ENCODE measurements at places on chromosomes 11 and 22.

DNA sequence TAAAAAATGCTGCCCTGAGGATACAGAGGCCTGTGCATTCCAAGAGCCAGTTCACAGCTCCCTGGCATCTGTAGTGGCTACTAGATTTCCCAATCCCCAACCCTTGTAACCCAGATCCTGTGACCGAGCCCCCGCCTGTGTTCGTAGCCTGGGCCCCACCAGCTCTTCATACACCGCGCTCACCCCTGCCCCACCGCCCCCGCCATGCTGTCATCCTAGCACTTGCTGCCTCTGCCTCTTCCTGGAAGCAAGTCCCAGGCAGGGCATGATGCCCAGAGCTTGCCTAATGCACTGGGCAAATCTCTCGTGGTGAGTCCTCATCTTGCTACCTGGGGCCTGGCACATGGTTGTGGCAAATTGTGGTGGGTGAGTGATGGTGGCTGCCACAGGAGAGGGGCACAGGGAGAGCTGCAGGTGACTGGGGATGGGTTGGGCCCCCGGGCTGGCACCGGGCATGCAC lies 7.1 kb downstream of the MGAT3 start:
- peak; percentile 24 for DNase-seq

GRCh38 chr11:46668480-46669085 lies 31.8 kb downstream of the ARHGAP1 start:
- no peak for DNase-seq

- DNase-seq = peak; percentile 75
These were observed at the start of gene HIPK3 for GRCh38 chr11:33257160-33257896. Gene HIPK3, plus strand, starts transcription at chr11:33257381.

DNA sequence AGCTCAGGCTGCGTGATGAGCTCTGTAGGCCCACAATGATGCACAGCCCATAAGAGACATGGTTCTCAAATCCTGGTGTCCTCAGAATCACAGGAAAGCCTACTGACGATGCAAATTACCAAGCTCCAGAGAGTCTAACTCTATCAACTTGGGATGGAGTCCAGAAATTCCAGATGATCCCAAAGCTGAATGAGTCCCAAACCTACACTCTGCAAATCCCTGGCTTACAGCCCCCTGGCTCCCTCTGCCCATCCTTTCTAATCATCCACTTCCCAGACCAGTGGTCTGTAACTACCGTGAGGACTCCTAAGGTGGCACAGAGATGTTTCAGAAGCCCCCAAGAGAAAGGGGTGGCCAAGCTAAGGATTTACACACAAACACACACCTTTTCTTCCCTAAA lies 13.5 kb downstream of the ARFGAP2 start:
- no peak for DNase-seq

- DNase-seq = no peak
These were observed 135.7 kb downstream of the ATXN10 start for GRCh38 chr22:45807156-45807915.

- DNase-seq = no peak
These were observed 772 bp downstream of the SLC25A45 start for GRCh38 chr11:65381716-65382032.

DNA sequence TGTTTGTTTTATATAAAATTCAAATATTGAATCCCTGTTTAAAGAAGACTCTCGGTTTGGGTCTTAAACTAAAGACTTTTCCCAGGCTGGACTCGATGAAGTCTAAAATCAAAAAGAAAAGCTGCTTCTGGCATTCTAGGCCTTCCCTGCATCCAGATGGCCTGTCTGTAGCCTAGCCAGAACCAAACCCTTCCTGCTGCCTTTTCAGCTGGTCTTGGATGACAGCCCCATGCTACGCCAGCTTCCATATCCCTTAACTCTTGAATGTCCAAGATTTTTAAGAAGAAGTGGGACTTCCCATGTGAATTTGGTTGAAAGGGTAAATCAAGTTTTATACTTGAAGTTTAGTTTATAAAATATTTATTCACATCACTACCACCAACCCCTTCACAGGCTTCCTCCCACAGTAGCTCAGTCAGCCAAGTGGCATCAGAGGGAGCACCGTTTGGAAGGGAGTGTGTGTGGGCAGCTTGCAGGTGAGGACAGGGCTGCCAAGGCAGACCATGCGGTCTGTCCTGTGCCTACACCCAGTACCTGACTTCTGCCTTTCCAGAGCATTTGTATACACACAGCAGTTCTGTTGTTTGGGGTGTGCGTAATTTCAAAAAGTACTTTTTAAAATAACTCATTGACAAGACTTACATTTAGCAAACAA lies 18.2 kb upstream of the PSMA1 start:
- no peak for DNase-seq

- DNase-seq = no peak
These were observed 37.4 kb downstream of the CSRP3 start for GRCh38 chr11:19164230-19164855.

- DNase-seq = no peak
These were observed 1.3 kb downstream of the LDLRAD3 start for GRCh38 chr11:35945137-35945518.

- DNase-seq = no peak
These were observed at the start of gene MUC5B for GRCh38 chr11:1222491-1223345. Gene MUC5B, plus strand, starts transcription at chr11:1223066. Its CDS starts 58 bp downstream, at chr11:1223124.

DNA sequence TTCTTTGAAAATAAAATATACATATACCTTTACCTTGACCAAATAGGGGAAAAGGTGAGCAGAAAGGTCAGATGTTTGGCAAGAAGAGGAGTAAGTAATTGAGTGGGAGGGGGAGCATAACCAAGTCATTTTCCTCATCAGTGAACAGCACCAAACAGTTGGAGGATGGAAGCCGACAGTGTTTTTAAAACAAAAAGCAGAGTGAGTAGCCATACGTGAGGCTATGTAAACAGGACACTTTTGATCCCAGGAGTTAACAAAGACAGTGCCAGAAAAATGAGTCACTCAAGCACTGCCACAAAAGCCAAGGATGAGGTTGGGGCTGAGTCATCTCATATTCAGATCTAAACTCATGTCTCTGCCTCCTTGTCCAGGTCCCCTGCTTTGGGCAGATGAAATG lies 734.7 kb downstream of the KCNA4 start:
- DNase-seq = peak; percentile 88

- DNase-seq = no peak
These were observed 62.4 kb upstream of the CD5 start for GRCh38 chr11:61039916-61040315.

GRCh38 chr22:29115682-29116288 lies 43.0 kb downstream of the KREMEN1 start:
- no peak for DNase-seq

DNA sequence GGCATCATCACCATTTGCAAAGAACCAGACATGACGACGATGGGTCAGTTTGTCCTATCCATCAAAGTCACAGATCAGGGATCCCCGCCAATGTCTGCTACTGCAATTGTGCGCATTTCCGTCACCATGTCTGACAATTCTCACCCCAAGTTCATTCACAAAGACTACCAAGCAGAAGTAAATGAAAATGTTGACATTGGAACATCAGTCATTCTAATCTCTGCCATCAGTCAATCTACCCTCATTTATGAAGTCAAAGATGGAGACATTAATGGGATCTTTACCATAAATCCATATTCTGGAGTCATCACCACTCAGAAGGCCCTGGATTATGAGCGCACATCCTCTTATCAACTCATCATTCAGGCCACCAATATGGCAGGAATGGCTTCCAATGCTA lies 171.6 kb upstream of the MTNR1B start:
- no peak for DNase-seq

GRCh38 chr22:30574997-30575671 lies 669 bp upstream of the GAL3ST1 start:
- peak; percentile 88 for DNase-seq

DNA sequence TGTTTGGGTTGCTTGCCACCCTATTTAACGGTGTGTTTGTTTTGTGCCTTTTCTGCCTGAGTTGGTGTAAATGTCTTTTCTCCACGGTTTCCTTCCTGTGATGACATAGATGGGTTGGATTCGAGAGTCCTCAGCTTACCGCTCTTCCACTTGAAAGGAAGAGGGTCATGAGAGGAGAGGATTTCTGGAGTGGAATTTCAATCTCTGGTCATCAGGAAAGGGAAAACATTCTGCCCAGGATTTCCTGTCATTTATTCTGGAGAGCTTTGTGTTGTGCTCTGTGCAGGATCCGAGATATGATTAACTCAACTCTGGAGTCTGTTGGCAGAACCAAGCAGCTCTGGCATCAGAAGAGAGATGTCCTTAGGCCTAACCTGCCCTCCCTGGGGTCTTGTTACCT lies 605.2 kb downstream of the NTM start:
- no peak for DNase-seq

- DNase-seq = no peak
These were observed 5.4 kb downstream of the FREY1 start for GRCh38 chr11:45901626-45902025.

DNA sequence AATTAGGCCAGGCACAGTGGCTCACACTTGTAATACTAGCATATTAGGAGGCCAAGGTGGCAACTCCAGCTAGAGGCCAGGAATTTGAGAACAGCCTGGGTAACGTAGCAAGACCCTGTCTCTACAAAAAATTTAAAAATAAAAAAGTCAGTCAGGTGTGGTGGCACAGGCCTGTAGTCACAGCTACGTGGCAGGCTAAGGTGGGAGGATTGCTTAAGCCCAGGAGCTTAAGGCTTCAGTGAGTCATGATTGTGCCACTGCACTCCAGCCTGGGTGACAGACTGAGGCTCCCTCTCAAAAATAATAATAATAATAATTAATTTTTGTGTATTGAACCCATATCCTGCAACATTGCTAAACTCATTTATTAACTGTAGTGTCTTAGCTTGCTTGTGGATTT lies 15.3 kb upstream of the TRIM29 start:
- no peak for DNase-seq

- DNase-seq = no peak
These were observed 133.4 kb downstream of the CCDC34 start for GRCh38 chr11:27229511-27230191.

DNA sequence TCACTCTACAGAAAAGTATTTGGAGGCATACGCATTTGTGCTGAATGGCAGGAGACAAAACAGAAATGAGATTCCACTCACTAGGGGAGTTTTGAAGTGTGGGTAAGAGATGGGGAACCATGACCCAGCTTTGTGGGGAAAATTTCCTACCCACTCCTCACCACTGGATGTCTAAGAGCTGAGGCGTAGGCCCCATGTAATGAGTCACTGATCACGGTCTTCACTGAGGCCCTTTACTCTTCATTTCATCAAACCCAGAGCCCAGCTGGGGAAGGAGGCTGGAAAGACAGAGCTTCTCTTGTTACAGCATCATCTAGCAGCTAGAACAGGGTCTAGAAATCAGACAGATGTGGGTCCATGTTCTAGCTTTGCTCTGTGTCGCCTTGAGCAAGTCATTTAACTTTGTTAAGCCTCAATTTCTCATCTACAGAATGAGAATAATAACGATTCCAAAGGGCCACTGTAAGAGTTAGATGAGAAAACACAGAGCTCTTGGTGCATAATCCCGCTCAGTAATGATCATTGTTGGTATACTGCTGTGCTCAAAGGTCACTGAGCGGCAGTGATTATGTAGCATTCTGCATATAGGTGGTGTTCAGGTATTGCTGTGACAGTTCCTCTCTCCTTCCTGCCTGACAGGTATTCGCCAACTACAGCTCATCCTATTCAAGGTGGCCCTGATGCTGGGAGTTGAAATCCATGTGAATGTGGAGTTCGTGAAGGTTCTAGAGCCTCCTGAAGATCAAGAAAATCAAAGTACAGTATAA lies 97.2 kb downstream of the MICAL2 start:
- peak; percentile 43 for DNase-seq

GRCh38 chr11:59891781-59892181 lies 13.2 kb downstream of the OOSP3 start:
- DNase-seq = peak; percentile 66

DNA sequence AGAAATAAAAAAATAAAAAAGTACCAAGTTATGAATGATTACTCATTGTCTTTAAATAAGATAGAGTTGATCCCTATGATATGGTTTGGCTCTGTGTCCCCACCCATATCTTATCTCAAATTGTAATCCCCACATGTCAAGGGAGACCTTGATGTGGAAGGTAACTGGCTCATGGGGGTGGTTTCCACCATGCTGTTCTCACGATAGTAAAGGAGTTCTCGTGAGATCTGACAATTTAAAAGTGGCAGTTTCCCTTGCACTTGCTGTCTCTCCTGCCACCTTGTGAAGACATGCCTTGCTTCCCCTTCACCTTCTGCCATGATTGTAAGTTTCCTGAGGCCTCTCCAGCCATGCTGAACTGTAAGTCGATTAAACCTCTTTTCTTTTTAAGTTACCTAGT lies 18.8 kb downstream of the QSER1 start:
- DNase-seq = no peak

DNA sequence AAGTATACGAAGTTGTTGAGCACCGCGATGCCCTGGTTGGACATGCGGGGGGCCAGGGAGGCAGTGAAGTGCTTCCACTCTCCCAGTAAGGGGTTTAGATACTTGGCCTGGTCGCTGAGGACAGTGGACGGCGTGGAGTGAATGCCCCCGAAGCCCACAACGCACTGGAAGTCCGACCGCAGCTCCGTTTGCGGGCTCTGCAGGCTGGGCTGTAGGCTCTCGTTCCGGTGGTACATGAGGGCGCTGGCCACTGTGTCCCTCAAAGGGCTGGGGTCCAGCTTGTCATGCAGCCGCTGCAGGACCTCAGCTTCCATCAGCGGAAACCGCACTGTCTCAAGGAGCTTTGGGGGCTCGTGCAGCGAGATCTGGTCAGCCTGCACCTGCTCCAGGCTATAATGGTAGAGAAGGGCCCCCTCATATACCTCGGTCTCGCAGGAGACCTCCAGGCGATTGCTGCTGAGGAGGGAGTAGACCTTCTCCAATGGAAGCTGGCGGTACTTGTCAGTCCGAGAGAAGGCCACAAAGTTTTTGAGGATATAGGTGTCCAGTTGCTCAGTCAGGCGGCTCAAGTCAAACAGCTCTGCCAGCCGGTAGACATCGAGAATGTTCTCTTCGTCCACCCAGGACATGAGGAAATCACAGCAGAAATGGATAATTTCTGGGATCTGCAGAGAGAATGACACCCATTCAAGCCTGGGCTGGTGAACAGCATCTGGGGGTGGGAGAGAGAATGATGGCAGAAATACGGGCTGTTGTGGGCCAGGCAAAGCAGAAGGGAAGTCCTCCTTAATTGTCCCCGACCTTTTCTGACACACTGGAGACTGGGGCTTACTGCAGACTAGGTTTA lies 27.5 kb upstream of the SCARF2 start:
- DNase-seq = no peak

- peak; percentile 47 for DNase-seq
These were observed 8.1 kb downstream of the MADD start for GRCh38 chr11:47278058-47278457.

DNA sequence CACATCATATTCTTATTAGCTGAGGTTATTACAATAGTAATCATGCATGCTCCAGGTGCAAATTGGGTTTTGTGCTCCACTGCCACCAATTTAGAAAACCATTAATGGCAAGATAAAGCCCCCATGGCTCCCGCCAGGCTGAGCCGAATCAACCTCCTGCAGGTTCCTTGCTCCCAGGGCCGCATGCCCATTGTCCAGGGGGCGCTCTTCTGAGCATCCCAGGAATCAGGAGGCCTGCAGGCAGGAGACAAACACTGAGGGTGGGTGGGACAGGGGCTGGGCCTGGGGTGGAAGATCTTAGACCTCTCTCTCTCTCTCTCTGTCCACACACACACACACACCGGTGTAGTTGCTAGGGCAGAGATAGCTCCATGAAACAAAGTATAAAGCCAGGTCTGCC lies 57.4 kb downstream of the BUD13 start:
- no peak for DNase-seq
